ENCODE measurements at places on chromosomes 7 and 10. TPM values are rescaled to one million over a fixed set of nuclear protein-coding genes. Genes with fewer than 3 reads are reported as not detected.

GRCh38 chr7:116932566-116932965, 20.7 kb upstream of the ST7 start:
- DNase-seq: no peak

- no peak for DNase-seq
Observed at GRCh38 chr7:110399421-110399820, 691.5 kb upstream of the LRRN3 start.

TMEM236 gene
- 4.1 TPM for total RNA-seq

GNB2 gene
- 207 TPM for total RNA-seq

FUOM gene
- total RNA-seq: 34.3 TPM

DNA sequence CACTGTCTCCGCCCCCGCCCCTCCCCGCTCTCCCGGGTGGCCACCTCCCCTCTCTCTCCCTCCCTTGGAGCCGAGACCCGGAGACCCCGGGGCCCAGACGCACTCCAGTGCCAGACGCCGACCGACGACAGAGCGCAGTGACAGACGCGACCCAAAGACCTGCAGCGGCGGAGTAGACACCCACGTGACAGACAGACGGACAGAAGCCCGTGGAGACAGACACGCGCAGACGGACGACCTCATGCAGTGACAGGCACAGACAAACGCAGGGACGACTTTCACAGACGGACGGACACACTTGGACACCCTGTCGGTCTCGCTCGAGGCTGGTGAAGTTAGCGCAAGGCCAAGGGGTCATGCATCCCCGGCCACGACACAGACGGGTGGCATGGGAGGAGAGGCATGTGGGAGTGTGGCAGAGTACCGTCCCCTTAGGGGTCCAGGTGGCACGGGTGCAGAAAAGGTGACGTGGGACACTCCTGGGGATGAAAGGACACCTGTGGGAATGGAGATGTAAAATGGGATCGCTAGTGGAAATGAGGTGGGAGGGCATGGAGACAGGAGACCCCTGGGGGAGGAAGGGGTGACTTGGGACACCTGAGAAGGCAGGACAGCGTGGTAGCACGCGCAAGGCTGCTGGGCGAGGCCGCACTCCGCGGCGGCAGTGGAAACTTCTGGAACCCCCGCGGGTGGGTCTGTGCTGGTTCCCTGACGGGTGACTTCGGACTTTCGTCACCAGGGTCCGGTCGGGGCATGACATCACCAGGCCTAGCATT, 456 bp upstream of the ACHE start:
- DNase-seq: no peak

DNA sequence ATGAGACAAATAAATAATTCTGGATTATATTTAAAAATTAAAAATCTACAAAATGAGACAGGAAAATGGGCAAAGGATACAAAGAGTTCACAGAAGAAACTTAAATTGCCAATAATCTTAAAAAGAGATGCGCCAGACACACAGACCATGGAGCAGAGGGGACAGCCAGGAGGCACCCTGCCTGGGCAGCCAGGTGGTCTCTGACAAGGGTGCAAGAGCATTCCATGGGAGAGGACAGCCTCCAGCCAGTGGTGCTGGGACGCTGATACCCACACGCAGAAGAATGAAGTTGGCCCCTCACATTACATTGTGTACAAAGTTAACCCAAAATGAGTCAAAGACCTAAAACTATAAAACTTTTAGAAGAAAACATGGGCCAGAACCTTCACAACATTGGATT, 106.3 kb downstream of the NKX6-2 start:
- no peak for DNase-seq

DNA sequence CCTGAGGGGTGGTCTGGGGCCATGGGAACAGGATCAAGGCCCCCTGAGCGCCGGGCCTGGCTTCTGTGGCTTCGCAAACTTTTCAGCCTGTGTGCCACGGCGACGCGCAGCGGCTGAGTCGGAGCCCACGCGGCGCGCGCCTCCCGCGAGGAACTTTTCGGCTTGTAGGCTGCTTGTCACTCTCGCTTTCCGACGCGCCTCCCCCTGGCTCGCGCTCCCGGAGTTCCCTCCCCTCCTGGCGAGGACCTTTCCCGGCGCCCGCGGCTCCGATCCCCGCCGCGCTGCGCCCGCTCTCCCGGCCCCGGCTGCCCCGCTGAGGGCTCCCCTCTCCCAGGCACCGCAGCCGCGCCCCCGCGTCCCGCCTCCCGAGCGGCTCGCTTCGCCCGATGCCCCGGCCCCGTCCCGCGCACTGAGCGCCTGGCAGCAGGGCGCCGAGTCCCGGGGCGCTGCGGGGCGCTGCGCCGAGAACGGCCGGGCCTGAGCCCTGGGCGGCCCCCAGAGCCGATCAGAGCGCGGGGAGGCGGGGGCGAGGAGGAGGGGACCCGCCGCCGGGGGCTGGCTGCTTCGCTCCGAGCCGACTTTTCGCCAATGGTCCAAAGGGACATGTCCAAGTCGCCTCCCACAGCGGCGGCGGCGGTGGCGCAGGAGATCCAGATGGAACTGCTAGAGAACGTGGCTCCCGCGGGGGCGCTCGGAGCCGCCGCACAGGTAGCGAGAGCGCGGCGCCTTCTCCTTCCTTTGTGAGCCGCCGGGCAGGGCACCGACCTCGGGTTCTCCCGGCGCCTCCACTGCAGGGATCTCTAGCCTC, at the start of gene CACNB2:
Gene CACNB2, plus strand, starts transcription at position 276 of the 808 bp plus-strand sequence.
- no peak for DNase-seq

- no peak for DNase-seq
Observed at GRCh38 chr7:16779051-16779450, 25.5 kb downstream of the TSPAN13 start.

Measured in omental fat pad (tissue), 4 donors.